Stimulated activated naive CD8-positive, alpha-beta T cell treated with anti-CD3 and anti-CD28 coated beads, Interleukin-15, amount 100 ng/mL, for 72 hours (primary cell): ENCODE measurements at places on chromosomes 2 and 18.

GRCh38 chr18:36558234-36558633, 260.7 kb downstream of the FHOD3 start:
- DNase-seq = no peak

GRCh38 chr2:213703406-213704098, 419.3 kb downstream of the SPAG16 start:
- DNase-seq = no peak

DNA sequence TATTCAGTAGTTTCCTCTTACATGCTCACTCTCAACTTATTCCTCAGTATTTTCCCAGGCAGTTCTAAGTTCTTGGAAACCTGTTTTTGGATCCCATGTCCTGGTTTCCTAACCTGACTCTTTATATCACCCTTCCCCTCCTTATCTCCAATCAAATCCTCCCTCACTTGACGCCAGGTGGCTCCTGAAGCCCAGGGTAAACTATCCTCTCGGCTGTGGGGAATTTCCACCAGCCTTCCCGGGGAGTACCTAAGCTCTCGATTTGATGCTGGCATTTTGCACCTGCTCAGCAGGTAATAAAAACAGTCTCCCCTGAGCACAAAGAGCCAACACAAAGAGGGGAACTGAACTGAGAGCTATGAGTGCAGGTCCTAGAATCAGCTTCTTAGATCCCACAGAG, 538.0 kb downstream of the SLC4A3 start:
- DNase-seq = no peak

- no peak for DNase-seq
Observed at GRCh38 chr2:190062601-190063000, at the start of gene MSTN. MSTN (minus strand) TSS chr2:190062729; CDS start chr2:190062596, 133 bp downstream.

DNA sequence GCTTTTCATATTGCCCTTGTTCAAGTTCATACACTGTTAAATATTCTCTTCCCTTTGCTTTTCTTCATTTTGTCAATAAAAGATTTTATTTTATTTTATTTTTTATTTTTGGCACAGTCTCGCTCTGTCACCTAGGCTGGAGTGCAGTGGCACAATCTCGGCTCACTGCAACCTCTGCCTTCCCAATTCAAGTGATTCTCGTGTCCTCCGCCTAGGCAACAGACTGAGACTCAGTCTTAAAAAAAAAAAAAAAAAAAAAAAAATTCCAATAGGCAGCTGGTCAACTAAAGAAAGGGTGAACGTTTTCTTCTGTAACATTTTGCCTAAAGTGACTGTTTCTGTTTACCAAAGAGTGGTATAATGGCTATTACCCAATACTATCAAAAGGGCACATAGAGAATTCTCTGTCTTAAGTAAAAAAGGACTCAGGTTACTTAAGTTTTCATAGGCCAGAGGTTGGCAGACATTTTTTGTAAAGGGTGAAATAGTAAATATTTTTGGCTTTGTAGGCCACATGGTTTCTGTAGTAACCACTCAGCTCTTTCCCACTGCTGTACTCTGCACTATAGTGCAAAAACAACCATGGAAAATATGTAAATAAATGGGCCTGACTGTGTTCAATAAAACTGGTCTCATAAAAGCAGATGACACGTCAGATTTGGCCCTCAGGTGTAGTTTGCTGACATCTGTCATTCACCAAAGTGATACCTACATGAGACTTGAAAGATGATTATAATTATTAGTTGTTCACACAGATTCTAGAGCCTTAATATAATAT, 113.4 kb downstream of the MIB1 start:
- no peak for DNase-seq

DNA sequence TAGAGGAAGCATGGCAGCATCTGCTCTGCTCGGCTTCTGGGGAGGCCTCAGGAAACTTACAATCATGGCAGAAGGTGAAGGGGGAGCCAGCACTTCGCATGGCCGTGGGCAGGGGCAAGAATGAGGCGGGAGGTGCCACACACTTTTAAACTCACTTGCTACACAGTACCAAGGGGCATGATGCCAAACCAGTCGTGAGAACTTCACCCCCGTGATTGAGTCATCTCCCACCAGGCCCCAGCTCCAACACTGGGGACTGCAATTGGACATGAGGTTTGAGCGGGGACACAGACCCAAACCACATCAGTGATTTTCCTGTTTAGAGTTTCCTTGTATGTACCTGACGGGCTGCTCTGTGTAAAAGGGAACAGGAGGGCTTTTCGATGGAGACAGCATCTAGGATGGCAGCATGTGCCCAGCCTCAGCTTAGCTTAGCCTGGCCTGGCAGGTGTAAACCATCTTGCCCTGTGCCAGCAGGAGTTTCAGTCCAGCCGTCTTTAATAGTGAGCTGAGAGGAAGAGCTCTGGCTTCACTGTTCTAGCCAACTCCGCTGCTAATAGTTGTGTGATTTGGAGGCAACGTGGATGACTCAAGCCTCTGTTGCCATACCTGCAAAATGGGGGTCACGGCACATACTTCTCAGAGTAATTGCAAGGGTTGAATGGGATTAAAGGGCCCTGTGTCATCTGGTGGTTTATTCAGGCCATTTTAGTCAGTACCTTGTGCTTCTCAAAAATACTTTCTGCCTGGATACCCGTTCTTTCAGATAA, 101.8 kb downstream of the ASAP2 start:
- no peak for DNase-seq
